ENCODE measurements at places on chromosomes 3 and 15. TPM values are rescaled to one million over a fixed set of nuclear protein-coding genes. Genes with fewer than 3 reads are reported as not detected.

The EEF1AKMT4 gene
- total RNA-seq: 4.3 TPM

The ADPRH gene
- total RNA-seq: 5.3 TPM

The SKOR1 gene
- 0.27 TPM for total RNA-seq

The GOLGA8S gene
- total RNA-seq: 0.32 TPM

The FOXB1 gene
- total RNA-seq: not detected

The GOLGA8G gene
- not detected for total RNA-seq

The CACNA1D gene
- total RNA-seq: 0.95 TPM

The EIF4E3 gene
- 12.4 TPM for total RNA-seq

The CADM2 gene
- total RNA-seq: 1.1 TPM

The CP gene
- not detected for total RNA-seq

The EHD4 gene
- total RNA-seq: 23.2 TPM

The LZTFL1 gene
- 15.8 TPM for total RNA-seq

The CIB2 gene
- total RNA-seq: 8.8 TPM

The ADCY5 gene
- total RNA-seq: 8.0 TPM

The APOD gene
- total RNA-seq: 2.1 TPM

DNA sequence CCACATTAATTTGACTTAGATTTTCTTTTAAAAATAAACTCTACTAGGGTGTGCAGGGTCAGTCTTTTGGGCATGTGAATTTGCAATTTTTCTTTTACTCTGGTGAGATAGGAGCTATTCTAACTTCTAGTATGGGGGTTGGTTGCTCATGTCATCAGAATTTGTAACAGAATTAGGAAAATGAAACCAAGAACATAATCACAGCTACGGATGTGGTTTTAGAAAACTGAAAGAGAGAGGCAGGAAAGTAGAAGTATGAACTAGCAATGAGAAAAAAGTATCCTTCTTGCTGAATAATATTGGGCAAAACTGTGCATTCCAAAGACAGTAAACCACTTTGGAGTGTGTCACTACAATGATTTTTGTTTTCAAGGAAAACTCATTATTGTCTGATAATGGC is 43.3 kb downstream of the ADPGK start:
- no peak for DNase-seq

GRCh38 chr3:12984023-12984823 is 89.0 kb downstream of the IQSEC1 start:
- no peak for DNase-seq

GRCh38 chr15:58362262-58362922 is 69.4 kb upstream of the LIPC start:
- DNase-seq: no peak

DNA sequence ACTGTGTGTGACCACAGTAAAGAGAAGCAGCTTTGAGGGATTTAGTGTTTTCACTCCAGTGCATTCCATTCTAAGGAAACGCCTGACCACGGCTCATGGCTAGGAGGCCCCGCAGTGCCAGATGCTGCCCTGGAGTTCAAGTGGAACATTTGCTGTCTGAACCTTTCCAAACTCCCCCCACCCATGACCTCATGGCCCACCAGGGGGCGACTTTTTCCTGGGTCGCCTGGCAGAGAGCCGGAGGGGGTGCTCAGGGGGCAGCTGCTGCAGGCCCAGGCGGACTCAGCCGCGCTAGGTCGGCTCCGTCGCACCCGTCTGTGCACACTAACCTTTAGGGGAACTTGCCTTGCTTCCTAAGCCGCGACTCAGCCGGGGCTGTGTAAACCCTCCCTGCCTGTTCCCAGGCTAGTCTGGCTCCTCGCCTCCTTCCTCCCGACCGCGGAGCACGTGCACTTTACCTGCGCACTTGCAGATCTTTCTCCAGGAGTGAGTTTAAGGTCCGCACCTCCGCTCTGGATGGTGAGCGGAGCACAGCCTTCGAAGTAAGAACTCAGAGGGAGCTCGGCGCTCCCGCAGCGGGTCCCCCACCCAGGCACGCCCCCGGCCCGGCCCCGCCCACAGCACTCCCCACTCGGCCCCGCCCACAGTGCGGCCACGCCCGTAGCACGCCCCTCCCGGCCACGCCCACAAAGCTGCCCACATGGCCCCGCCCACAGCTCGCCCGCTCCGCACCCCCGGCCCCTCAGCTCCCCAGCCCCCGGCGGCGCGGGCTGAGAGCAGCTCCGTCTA is at the start of gene OCA2:
OCA2 (minus strand) TSS at position 550 of the 789 bp plus-strand sequence. CDS start 17,441 bp downstream, outside the sequence.
- DNase-seq: no peak

GRCh38 chr15:50166216-50166615 is 15.8 kb upstream of the SLC27A2 start:
- DNase-seq: no peak

- no peak for DNase-seq
Measured at GRCh38 chr3:140863580-140864009, 78.0 kb upstream of the SLC25A36 start.

DNA sequence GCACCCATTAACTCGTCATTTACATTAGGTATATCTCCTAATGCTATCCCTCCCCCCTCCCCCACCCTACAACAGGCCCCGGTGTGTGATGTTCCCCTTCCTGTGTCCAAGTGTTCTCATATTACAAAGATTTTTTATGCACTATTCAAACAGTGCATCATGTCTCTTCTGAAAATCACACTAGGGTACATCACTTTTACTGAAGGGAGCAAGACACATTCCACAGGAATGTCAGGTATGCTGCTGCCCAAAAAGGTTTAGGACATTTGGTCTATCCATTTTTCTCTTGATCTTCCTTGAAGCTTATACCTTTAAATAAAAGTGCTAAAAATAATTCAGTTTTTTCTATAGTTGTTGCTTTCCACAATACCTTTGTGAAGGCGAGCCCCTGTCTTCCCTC is 9.2 kb upstream of the EPHA3 start:
- no peak for DNase-seq

DNA sequence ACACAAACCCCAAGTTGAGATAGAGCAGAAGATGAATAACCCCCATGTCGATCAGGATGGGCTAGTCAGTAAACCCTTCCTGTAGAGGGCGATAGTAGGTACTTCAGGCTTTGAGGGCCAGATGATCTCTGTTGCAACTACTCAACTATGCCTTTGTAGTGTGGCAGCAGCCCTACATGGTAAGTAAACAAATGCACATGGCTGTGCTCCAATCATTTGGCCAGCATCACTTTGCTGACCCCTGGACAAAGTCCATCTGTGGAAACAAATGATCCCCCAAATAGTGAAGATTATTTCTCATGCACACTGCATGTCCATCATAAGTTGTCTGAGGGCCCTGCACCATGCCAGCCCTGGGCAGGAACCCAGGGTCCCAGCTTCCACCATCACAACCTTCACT is 402.2 kb upstream of the PROK2 start:
- no peak for DNase-seq

GRCh38 chr3:67142432-67142831 is 144.3 kb downstream of the KBTBD8 start:
- no peak for DNase-seq

GRCh38 chr3:110181226-110181625 is 843.9 kb upstream of the DPPA4 start:
- DNase-seq: no peak

DNA sequence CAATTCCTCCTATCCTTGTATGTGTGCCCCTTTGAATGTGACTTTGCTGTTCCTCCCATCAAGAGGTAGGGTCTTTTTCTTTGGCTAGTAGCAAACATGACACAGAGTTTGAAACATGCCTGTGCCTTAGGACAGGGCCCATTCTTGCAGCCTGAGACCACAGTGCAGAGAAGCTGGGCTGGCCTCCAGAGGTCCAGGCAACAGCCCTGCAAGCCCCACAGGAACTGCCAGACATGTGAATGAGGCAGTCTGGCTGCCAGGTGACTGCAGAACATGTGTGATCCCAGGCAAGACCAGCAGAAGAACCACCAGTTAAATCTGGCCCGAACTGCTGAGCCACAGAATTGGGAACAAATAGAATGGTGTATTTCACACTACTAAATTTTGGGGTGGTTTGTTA is 1.2 kb upstream of the HGD start:
- DNase-seq: no peak

- DNase-seq: no peak
Measured at GRCh38 chr3:138260611-138261010, 69.0 kb downstream of the NME9 start.

- no peak for DNase-seq
Measured at GRCh38 chr3:112346491-112347122, 13.7 kb downstream of the CD200 start.

DNA sequence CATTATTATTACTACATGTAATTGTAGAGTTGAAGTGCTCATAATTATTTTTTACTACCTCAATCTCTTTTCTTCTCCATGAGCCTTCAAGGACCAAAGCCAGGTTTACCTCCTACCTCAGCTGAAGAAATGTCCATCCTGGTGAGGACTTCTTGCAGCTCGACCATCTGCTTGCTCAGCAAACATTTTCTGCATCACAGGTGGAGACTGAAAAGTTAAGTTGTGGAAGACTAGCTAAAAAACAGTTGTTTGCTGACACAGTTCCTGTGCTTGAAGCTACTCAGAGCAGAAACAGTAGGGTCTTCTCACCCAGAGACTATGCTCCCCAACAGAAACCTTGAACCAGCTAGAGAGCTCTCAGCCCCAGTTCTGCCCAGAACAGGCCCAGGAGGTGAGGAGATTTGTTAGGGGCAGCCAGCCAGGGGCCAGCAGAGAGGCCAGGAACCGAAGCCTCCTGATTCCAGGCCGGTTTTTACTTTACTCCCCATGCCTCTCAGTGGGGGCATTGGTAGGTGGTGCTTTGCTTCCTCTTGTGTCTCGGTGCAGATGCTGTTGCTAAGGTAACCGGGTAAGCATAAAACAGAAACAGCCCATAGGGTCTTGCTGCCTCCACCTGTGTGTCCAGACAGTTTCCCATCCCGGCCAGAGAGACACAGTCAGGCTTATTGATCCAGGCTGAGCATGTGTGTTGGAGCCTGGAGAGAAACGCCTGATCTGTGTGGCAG is 54.9 kb downstream of the CCNL1 start:
- no peak for DNase-seq

GRCh38 chr15:98673133-98673532 is 24.8 kb downstream of the IGF1R start:
- no peak for DNase-seq

GRCh38 chr3:16400106-16400931 is 113.2 kb downstream of the RFTN1 start:
- no peak for DNase-seq

GRCh38 chr3:182912474-182912873 is 67.9 kb downstream of the DCUN1D1 start:
- no peak for DNase-seq

- DNase-seq: no peak
Measured at GRCh38 chr3:172072543-172072942, 33.2 kb downstream of the FNDC3B start.
